H9 (cell line): ENCODE measurements at places on chromosomes 7 and 10. TPM values are rescaled to one million over a fixed set of nuclear protein-coding genes. Genes with fewer than 3 reads are reported as not detected.

GNAT3 gene
- total RNA-seq: not detected in 2 replicates

CNTNAP2 gene
- total RNA-seq: 64.5 and 64.8 TPM in 2 replicates

DNA sequence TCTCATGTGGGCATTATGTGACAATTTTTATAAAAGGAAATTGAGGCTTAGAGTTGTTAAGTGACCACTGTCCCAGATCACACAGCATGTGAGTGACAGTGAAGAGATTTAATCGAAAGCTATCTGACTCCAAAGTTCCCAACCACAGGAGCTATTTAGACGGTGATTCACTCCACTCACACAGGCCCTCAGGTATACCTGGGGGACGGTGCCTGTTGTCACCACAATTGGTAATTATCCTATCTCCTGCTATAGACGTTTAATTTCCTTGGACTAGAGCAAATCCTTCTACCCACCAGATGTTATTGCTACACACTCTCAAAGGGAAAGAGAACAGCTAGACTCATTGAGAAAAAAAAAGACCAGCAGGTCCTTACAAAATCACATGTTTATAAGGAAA lies 145.5 kb downstream of the KLF6 start:
- no peaks in the 10 kb centered on the region for H3K4me1 ChIP-seq
- DNase-seq: no peak
- H3K36me3 ChIP-seq: no peaks in the 10 kb centered on the region
- no peak overlapping the region for H3K4me3 ChIP-seq

- H3K36me3 ChIP-seq: no peaks in the 10 kb centered on the region
- H3K4me1 ChIP-seq: no peaks in the 10 kb centered on the region
- no peak overlapping the region for H3K27ac ChIP-seq
- H3K27me3 ChIP-seq: no peaks in the 10 kb centered on the region
These were observed 132.0 kb upstream of the FZD8 start for GRCh38 chr10:35774109-35774508.

- H3K4me1 ChIP-seq: no peaks in the 10 kb centered on the region
- DNase-seq: no peak
- no peak overlapping the region for H3K27ac ChIP-seq
- H3K36me3 ChIP-seq: peaks cover 21% of the 10 kb centered on the region
- H3K27me3 ChIP-seq: no peaks in the 10 kb centered on the region
These were observed 46.2 kb upstream of the ZNF107 start for GRCh38 chr7:64619705-64620104.

- no peak for DNase-seq
- H3K4me3 ChIP-seq: no peak overlapping the region
- H3K27me3 ChIP-seq: no peaks in the 10 kb centered on the region
- no peaks in the 10 kb centered on the region for H3K4me1 ChIP-seq
- no peak overlapping the region for H3K27ac ChIP-seq
These were observed 111.8 kb downstream of the MAPK8 start for GRCh38 chr10:48418189-48418788.
